ENCODE measurements at places on chromosomes 4 and X.

- no peak for DNase-seq
Observed at GRCh38 chr4:166518315-166518714, 645.3 kb downstream of the TLL1 start.

DNA sequence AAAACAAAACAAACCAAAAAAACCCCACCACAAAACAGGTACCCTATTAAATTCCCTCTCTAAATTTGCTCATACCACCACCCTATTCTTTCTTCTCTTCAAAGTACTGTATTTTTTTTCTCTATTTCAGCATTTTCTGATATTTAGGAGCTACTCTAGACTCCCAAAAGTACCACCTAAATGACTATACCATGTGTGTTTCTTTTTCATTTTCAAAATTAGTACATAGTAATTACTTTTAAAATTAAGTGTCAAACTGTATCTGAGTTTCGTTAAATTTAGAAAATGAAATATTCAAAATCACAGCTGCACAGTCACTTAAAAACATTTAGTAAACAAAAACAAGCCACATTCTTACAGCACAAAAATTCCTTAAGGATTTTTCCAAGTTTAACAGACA, 161.7 kb downstream of the FBXW7 start:
- DNase-seq, result no peak

- DNase-seq, result no peak
Observed at GRCh38 chr4:74642006-74642405, 152.3 kb downstream of the BTC start.

GRCh38 chrX:68827848-68828624, 785 bp upstream of the EFNB1 start:
- peak; percentile 64 for DNase-seq

DNA sequence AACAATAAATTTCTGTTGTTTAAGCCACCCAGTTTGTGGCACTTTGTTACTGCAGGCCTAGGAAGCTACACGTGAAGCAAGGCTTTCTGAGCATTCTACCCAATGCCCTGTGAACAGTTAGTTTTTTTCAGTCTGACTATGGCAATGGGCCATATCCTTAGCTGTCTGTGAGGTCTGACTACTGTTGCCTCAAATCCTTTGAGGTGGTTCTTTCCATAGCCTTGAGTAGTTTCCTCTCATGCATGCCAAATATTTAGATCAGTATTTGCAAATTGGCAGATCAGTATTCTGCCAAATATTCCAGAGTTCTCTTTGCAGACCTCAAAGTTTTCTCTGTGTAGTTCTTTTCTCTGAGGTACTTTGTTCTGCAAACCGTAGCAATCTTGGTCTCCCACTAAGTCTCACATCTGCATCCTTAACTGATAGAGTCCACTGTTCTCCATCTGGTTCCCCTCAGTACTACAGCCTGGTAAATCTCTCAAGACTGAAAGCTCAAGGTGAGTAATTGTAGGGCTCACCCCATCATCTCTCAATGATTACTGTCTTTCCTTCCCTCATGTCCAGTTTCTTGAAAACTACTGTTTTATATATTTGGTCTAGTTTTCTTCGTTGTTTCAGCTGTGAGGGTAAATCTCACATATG, 984.9 kb upstream of the INTU start:
- no peak for DNase-seq

- no peak for DNase-seq
Observed at GRCh38 chr4:110622841-110623717, at the start of gene PITX2. Gene PITX2, minus strand, starts transcription at chr4:110623077. Its CDS starts 617 bp downstream, at chr4:110622460.

GRCh38 chr4:110418641-110419040, 57.3 kb upstream of the ENPEP start:
- DNase-seq, result no peak

DNA sequence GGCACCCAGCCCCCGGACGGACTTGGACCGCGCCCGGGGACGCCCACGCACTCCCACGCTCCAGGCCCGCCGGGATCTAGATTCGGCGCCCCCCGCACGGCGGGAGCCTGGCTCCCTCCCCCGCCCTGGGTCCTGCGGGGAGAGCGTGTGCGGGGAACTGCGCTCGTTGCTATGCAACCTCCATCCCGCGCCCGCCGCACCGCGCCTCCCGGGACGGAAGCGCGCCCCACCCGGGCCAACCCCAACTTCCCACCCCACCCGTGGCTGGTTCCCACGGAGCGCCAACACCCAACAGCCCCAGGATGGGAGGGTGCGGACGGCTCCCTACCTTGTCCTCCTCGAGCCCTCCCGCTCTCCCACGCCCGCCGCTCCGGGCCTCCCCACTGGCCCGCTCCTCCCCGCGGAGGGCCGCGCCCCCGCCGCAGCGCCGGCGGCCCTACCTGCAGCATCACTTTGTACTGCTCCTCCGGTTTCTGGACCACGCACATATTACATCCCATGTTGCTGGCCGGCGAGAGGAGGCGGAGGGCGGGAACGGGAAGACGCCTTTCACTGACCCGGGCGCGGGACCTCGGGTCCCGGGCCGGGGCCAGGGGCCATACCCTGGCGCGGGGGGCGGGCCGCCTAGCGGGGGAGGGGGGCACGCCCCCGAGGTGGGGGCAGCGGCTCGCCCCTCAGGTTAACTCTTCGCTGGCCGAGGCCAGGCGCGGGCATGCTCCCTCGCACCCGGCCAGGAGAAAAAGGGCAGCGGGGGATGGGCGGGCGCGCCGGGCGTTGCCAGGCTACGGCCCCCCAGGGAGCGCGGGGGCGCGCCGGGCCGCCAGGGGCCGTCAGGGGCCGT, at the start of gene PDZD4:
PDZD4 (minus strand) TSS at position 746 of the 841 bp plus-strand sequence; CDS start at position 500, 246 bp downstream.
- no peak for DNase-seq

Measured in T47D (cell line).